ACHN (cell line): ENCODE measurements at places on chromosomes 13 and 19.

DNA sequence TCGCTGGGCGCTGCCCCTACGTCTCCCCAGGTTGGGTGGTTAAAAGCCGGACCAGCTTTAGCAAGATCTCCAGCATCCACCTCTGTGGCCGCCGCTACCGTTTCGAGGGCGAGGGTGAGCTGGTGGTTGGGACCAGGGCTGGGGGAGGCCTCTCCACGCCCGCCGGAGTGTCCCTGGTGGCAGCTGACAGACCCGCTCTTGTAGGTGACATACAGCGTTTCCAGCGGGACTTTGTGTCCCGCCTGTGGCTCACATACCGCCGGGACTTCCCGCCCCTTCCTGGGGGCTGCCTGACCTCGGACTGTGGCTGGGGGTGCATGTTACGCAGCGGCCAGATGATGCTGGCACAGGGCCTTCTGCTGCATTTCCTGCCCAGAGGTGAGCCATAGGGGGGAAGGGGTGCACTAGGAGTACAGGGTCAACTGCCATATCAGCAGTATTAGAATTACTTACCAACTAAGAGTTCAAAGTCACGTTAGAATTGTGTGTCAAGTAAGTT is 1.1 kb downstream of the ATG4D start:
- DNase-seq = no peak

DNA sequence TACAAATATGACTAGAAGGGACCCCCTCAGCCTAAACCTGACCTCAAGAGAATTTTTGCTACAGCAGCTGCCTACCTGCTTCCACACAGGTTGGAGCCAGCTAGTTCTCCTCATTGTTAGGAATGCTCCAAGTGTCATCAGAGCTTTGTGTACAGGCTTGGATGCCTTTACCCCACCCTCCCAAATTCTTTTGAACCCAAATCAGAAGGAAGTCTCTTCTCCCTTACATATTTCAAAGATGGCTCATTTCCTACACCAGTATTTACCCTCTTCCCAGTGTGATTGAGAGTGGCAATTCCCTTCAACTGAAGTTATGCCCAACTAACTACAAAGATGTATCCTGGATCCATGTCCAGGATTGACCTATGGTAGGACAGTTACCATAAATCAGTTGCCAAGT is 323.2 kb downstream of the OXGR1 start:
- DNase-seq = no peak

GRCh38 chr13:65095161-65096082 is 2134.7 kb downstream of the PCDH9 start:
- no peak for DNase-seq

GRCh38 chr13:47934371-47934770 is 66.7 kb downstream of the SUCLA2 start:
- DNase-seq = no peak

DNA sequence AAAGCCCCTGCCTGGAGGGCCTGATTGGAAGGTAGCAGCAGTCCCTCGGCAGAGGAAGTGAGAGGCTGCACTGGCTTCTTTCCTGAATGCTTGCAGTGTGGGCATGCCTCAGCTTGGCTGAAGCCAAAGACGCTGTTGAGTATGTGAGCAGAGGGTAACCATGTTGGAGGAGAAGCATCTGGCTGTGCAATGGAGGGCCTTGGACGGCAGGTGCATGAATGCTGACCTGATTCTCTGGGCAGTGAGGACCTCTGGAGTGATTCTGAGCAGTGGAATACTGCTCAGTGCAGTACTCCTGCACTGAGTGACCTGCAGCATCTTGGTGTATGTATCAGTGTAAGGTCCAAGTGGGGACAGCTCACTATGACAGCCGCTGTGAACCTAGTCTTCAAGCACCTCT is 46.9 kb downstream of the SOX1 start:
- DNase-seq = no peak

GRCh38 chr13:57634839-57635165 is 3.3 kb downstream of the PCDH17 start:
- no peak for DNase-seq

DNA sequence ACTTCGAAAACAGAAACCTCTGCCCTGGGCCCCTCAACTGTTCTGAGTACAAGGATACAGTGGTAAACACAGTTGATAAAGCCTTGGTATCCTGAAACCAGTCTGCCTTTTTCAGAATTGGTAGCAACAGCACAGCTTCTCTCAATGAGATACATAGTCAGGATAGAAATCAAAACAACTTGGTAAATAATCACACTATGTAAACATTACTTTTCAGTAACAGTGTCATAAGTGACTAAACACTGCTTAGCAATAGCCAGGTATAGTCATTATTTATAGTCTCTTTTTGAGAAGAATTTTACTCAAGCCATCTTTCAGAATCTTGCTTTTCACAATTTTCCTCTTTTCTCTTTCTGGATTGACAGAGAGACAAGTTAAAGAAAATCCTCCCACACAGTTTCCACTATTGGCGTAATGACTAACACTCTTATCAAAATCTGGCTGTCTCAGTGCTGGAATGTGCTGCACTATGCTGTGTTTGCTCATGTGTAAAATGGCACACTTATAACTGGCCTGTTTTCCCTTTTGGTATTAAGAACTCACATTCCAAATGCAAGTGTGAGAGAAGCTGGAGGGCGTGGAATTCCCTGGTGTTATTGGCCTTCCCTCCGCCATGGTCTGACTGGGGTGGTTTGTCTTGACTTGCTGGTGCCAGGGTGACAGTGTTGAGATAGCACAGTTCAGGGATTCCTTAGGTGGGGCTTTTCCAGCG is 368.8 kb downstream of the TDRD3 start:
- peak; percentile 84 for DNase-seq

DNA sequence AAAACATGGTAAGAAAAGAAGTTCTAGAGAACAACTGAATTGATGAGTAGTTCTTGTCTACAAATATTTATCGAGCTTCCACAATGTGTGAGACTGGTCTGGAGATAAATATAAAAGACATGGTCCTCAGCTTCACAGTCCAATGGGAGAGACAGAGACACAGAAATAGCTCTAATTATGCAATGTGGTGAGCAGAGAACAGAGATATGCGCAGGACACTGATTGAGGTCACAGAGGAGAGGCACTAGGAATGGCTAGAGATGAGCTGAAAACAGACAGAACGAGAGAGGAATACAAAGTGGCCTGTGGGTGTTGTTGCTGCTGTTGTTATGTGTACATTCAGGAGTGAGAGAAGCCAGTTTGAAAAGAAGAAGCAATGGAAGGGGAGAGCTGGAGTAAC is 53.2 kb downstream of the GPALPP1 start:
- no peak for DNase-seq

GRCh38 chr13:107788464-107789165 is 426.7 kb downstream of the LIG4 start:
- DNase-seq = no peak

DNA sequence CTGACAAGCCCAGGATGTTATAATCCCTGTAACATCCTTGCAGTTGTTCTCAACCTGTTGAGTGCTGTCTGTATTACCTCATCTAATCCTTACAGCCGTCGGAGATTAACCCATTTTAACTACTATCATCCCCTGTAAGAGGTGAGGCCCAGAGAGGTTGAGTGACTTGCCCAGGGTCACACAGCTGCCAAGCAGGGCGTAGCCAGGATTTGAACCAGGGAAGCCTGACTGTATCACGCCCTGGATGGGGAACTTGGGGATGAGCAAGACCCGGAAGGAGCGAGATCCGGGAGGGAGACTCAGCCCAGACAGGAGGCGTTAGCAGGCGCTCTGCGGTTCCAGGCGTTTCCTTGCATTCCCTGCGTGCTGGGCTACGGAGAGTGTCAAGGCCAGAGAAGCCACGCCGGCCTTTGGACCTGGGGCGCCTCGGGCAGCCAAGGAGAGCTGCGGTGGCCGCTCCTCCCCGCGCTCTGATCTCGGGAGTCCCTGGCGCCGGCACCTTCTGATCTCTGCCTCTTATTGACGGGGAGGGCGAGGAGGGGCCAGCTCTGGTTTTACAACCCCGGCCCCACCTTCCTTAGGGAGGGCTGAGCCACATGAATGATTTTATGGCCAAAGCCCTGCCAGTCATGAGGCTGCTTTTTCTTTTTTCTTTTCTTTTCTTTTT is 6.2 kb downstream of the SULT2B1 start:
- peak; percentile 86 for DNase-seq
